ENCODE measurements at places on chromosomes 1 and 21. TPM values are rescaled to one million over a fixed set of nuclear protein-coding genes. Genes with fewer than 3 reads are reported as not detected.

- no peak for DNase-seq
- no peaks in the 10 kb centered on the region for H3K36me3 ChIP-seq
- no peak overlapping the region for H3K4me3 ChIP-seq
- no peak overlapping the region for H3K27ac ChIP-seq
Measured at GRCh38 chr1:240658312-240658960, 46.5 kb upstream of the GREM2 start.

DNA sequence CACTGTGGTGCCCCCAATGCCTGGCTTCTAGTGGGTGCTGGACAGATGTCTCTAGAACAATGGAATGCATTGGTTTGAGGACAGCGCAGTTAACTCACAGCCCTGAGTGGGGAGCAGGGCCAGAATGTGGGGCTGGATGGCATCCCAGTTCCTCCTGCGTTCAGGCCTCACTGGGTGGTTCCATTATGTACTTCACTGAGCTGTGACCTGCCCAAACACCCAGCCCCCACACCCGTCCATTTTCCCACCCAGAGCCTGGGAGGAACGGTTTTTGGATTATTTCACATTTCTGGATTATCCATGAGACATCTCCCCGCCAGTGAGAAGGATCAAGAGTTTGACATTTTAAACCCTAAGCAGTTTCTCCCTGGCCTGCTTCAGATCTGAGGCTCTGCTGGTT lies 55.3 kb upstream of the WASF2 start:
- no peaks in the 10 kb centered on the region for H3K27me3 ChIP-seq
- H3K27ac ChIP-seq: no peak overlapping the region
- no peak for DNase-seq
- no peak overlapping the region for H3K4me3 ChIP-seq
- H3K4me1 ChIP-seq: no peaks in the 10 kb centered on the region
- H3K36me3 ChIP-seq: peaks cover 15% of the 10 kb centered on the region

DNA sequence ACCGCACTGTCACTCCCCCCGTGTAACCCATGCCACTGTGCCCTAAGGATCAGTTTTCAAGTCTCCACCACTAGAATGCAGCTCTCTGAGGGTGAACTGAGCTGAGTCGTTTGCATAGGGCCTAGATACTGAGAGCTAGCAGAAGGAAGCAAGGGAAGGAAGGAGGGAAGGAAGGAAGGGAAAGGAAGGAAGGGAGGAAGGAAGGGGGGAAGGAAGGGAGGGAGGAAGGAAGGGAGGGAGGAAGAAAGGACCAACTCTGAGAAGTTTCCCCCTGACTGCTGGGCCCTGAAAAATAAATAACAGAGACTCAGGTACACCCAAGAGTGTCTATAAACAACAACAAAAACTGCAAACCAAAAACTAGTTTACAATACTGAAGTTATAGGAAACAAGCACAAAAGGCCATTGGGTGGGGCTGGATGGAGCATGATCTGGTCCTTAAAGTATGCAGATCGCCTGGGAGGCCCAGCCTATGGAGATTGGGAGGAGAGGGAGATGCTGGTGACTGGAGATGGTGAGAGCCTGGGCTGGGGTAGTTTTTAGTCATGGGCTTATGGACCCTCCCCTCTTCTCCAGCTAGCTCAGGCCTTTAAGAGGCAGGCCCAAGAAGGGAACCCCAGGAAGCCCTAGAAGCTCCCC lies 1.7 kb upstream of the MRPS15 start:
- no peak for DNase-seq
- H3K27me3 ChIP-seq: no peaks in the 10 kb centered on the region
- peaks cover 6% of the 10 kb centered on the region for H3K4me1 ChIP-seq
- H3K36me3 ChIP-seq: peaks cover 8% of the 10 kb centered on the region
- H3K27ac ChIP-seq: no peak overlapping the region

DNA sequence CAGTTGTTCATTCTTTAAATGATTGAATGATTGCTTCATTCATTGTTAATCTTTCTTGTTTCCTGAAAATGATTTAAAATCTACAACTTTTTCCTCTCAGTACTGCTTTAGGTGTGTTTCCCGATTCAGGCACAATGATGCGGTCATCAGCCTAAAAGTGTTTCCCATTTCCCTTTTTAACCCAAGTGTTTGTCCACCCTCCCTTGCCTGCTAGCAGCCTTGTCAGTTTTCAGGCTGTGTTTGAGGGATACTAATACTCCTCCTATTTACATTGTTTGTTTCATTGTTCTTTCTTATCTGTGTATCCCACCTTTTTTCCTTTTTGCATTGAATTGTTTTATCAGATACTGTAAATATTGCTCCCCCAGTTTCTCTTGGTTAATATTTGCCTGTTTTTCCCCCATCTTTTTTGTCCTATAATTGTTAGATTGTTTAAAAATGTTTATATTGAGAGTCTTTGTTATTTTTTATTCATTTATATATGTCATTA lies 131.1 kb downstream of the KIAA0319L start:
- peaks cover 14% of the 10 kb centered on the region for H3K36me3 ChIP-seq
- no peaks in the 10 kb centered on the region for H3K4me1 ChIP-seq
- no peaks in the 10 kb centered on the region for H3K27me3 ChIP-seq
- no peak overlapping the region for H3K27ac ChIP-seq

DNA sequence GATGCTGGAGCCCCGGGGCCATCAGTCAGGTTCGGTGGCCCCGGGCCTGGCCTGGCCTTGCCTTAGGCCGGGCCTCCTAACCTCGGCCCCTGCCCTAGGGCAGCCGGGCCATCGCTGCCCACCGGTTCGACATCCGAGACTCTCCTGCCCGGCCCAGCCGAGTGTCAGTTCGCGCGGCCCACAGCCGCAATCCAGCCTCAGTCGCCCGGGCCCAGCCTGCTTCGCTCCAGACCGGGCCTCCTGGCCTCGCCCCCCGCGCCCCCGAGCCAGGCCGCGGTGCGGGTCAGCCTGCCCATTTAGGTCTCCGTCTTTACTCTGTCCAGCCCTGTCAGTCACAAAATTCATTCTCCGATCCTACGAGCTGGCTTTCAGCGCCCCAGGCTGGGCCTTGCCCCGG lies 777 bp downstream of the LRRC41 start:
- peaks cover 25% of the 10 kb centered on the region for H3K4me1 ChIP-seq
- no peak for DNase-seq
- peak overlapping the region; percentile 97 for H3K27ac ChIP-seq
- H3K36me3 ChIP-seq: peaks cover 15% of the 10 kb centered on the region

DNA sequence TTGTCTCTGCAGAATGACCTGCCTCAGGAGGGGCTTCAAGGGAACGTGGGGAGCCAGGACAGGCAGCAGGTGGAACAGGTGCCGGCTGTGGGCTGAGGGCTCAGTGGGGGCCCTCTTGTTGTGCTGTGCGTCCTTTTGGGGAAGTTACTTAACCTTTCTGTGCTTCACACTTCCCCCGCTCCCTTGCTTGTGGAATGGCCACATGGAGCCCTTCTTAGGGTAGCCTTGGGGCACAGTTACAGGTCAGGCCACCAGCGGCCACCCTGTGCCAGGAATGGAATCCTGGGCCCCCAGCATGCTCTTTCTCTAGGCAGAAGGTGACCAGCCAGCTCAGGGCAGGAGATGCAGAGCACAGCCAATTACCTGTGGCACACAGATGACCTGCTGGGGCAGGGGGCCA lies 2.6 kb downstream of the IKBKE start:
- H3K4me3 ChIP-seq: no peak overlapping the region
- no peaks in the 10 kb centered on the region for H3K36me3 ChIP-seq
- H3K27ac ChIP-seq: no peak overlapping the region
- DNase-seq: no peak
- H3K4me1 ChIP-seq: peaks cover 33% of the 10 kb centered on the region

GRCh38 chr1:241813768-241814320 lies 34.2 kb upstream of the EXO1 start:
- no peaks in the 10 kb centered on the region for H3K36me3 ChIP-seq
- H3K27ac ChIP-seq: no peak overlapping the region
- no peaks in the 10 kb centered on the region for H3K27me3 ChIP-seq
- H3K4me3 ChIP-seq: no peak overlapping the region
- H3K4me1 ChIP-seq: no peaks in the 10 kb centered on the region
- DNase-seq: no peak

DNA sequence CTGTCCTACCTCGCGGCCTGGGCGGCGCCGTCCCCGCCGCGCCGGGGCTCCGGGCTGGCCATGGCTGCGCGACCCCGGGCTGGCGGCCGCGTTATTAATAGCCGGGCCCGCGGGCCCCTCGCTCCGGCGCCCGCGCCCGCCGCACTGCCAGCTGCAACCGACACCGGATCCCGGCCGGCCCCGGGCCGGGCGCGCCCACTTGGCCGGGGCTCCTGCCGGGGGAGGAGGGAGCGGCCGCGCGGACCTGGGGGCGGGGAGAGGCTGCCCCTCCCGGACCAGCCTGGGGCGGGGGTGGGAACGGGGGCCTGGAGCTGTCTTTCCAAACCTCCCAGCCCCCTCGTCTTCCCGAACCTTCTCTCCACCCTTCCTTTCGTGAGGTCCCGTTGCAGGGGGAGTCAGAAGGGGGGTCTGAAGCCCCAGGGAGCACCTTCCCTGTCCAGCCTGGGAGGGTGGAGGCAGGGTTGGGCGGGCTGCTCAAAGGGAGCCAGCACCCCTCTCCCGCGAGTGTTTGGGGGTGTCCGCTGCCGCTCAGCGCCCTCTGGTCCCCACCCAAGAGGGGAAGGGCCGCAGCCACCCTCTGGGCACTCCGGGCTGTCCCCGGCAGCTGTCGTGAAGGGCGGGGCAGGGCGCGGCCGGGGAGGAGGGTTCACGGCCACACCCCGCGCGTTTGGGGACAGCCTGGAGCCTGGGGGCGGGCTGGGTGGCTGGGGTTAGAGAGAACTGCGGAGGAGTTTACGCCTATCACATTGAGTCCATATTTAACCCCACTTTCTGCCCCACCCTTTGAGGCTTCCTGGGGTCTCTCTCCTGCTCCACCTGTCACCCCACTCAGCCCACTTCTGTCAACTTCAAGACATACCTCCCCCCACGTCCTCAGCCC lies at the start of gene SYNC:
SYNC (minus strand) TSS at position 172 of the 880 bp plus-strand sequence; CDS start at position 62, 110 bp downstream.
- H3K4me1 ChIP-seq: no peaks in the 10 kb centered on the region
- peak within 1 kb of the TSS; percentile 55 for H3K4me3 ChIP-seq
- no peak within 1 kb of the TSS for H3K27ac ChIP-seq
- DNase-seq: no peak

LRRC39 gene
- total RNA-seq: 0.81 TPM

FCGR1A gene
- total RNA-seq: not detected

OR10J1 gene
- not detected for total RNA-seq

IVL gene
- not detected for total RNA-seq

FCAMR gene
- total RNA-seq: not detected

ZNF648 gene
- not detected for total RNA-seq

PROK1 gene
- not detected for total RNA-seq
